ENCODE measurements at places on chromosomes 12 and 14. TPM values are rescaled to one million over a fixed set of nuclear protein-coding genes. Genes with fewer than 3 reads are reported as not detected.

CLEC2A gene
- total RNA-seq = not detected

CLEC6A gene
- total RNA-seq = not detected

GNS gene
- 98.6 TPM for total RNA-seq

ST8SIA1 gene
- 11.1 TPM for total RNA-seq

SLC38A6 gene
- 39.7 TPM for total RNA-seq

OAS2 gene
- 7.9 TPM for total RNA-seq

CFAP73 gene
- not detected for total RNA-seq

SCFD1 gene
- total RNA-seq = 73.5 TPM

TMEM132C gene
- total RNA-seq = 7.2 TPM

ITPR2 gene
- 95.0 TPM for total RNA-seq

TOMM20L gene
- not detected for total RNA-seq

TAS2R46 gene
- 3.2 TPM for total RNA-seq

MYF5 gene
- total RNA-seq = not detected

SIX6 gene
- not detected for total RNA-seq

CAPZA3 gene
- 2.0 TPM for total RNA-seq

ALG10 gene
- total RNA-seq = 12.4 TPM

CCDC198 gene
- total RNA-seq = not detected

KRT3 gene
- total RNA-seq = not detected

SLCO1B1 gene
- not detected for total RNA-seq

GDF11 gene
- total RNA-seq = 1.6 TPM

RNASE4 gene
- 177 TPM for total RNA-seq

AVPR1A gene
- 7.5 TPM for total RNA-seq

SIVA1 gene
- 181 TPM for total RNA-seq

ASB2 gene
- total RNA-seq = not detected

LAG3 gene
- total RNA-seq = 0.80 TPM

DIP2B gene
- 33.4 TPM for total RNA-seq

COX8C gene
- not detected for total RNA-seq

MAP4K5 gene
- 119 TPM for total RNA-seq

SOX5 gene
- 42.1 TPM for total RNA-seq

PTPRO gene
- 2.5 TPM for total RNA-seq

RFLNA gene
- not detected for total RNA-seq

IRAK3 gene
- 88.8 TPM for total RNA-seq

LRR1 gene
- total RNA-seq = 9.8 TPM

RGS6 gene
- total RNA-seq = 3.4 TPM

CEBPE gene
- total RNA-seq = 0.32 TPM

SPPL3 gene
- total RNA-seq = 27.1 TPM

REM2 gene
- 1.2 TPM for total RNA-seq

SMOC1 gene
- 32.6 TPM for total RNA-seq

SCN8A gene
- 5.0 TPM for total RNA-seq

LRCOL1 gene
- total RNA-seq = 0.59 TPM

MLXIP gene
- total RNA-seq = 31.1 TPM

SLC25A21 gene
- 0.66 TPM for total RNA-seq

COCH gene
- 0.66 TPM for total RNA-seq

ENDOU gene
- 0.98 TPM for total RNA-seq

AMDHD1 gene
- 2.8 TPM for total RNA-seq
